MCF 10A (cell line): ENCODE measurements at places on chromosomes 3 and 15. TPM values are rescaled to one million over a fixed set of nuclear protein-coding genes. Genes with fewer than 3 reads are reported as not detected.

Gene MRAS
- 5.2 and 7.0 TPM in 2 replicates for total RNA-seq

Gene NEIL1
- total RNA-seq, result 6.6 and 9.5 TPM in 2 replicates

Gene CEMIP
- total RNA-seq, result 0.14 and 0.44 TPM in 2 replicates

DNA sequence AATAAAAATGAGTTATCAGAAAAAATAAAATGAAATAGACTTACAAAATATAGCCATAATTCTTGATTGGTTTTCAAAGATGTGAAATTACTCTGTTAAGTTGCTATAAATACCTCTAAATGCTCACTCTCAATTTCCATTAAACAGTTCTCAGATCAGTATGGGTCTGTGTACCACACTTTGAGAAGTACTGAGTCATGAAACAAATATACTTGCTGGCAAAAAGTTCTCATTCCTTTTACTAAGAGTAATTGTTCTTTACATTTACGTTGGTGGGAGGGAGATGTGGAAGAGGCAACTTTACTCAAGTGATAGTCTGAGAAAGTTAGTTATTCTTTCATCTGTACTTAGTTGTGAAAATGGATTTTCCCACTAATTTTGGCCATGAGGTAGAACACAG lies 96.3 kb downstream of the ZNF385D start:
- DNase-seq, result peak; percentile 15
- H3K4me1 ChIP-seq, result peaks cover 10% of the 10 kb centered on the region
- H3K27ac ChIP-seq, result peak overlapping the region; percentile 58

DNA sequence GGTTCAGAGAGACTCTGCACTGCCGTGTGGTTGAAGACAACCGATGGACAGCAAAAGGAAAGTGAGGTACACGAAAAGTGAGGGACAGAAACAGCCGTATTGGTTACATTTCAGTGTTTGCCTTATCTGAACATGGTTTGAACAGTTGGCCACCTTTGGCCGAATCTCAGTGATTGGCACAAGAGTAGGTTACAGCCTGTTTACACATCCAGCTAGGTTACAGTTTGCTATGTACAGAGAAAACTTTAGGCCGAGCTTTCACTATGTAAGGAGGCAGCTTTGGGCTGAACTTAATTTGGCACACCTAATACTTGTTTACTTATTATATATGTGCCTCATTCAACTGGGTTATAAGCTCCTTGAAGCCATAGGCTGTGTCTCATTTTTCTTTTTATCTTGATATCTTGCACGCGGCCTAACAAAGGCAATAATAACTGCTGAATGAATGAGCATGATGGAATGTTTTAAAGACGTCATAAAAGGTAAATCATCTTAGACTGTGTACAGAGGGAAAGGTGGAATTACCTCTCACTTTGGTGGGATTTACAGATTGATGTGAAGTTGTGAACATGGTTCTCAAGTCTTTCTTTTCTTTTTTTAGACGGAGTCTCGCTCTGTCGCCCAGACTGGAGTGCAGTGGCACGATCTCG lies 17.2 kb upstream of the GREM1 start:
- H3K4me1 ChIP-seq, result peaks cover 18% of the 10 kb centered on the region
- no peak for DNase-seq
- H3K36me3 ChIP-seq, result peaks cover 7% of the 10 kb centered on the region
- H3K4me3 ChIP-seq, result no peak overlapping the region
- no peaks in the 10 kb centered on the region for H3K27me3 ChIP-seq

DNA sequence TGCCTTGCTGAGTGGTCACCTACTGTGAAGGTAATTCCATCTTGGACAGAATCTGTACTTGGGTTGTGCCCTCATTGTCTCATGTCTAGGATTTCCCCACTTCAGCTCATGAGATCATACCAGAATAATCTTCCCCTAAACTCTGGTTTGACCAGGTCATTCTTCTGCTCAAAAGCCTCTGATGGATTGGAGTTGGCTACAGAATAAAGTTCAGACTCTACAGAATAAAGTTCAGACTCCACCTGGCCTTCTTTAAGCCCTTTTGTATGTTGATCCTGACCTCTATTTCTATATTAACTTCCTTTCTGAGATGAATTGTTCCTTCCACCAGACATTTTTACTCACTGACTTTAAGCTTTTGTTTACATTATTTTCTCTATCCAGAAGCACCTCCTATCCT lies 6.4 kb upstream of the GLCE start:
- no peak for DNase-seq
- H3K4me3 ChIP-seq, result no peak overlapping the region
- H3K4me1 ChIP-seq, result peaks cover 21% of the 10 kb centered on the region
- H3K36me3 ChIP-seq, result no peaks in the 10 kb centered on the region
- no peaks in the 10 kb centered on the region for H3K27me3 ChIP-seq

DNA sequence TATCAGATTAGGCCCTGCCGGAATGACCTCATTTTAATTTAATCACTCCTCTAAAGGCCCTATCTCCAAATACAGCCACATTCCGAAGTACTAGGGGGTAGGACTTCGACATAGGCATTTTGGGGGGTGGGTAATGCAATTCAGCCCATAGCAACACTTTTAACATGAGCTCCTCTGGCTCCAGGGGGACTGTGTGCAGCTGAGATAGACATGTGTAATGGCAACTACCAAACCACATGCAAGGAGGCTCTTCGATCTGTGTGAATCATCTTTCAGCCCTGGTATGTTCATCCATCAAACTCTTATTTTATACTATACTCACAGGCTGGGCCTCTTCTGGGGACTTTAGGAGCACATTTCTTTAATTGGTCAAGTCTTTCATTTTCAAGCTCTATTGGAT lies 57.4 kb upstream of the PPARG start:
- DNase-seq, result no peak
- no peak overlapping the region for H3K4me3 ChIP-seq
- no peaks in the 10 kb centered on the region for H3K27me3 ChIP-seq
- peaks cover 28% of the 10 kb centered on the region for H3K4me1 ChIP-seq

GRCh38 chr3:194876403-194877095 lies 190.9 kb downstream of the FAM43A start:
- no peak for DNase-seq
- H3K4me1 ChIP-seq, result peaks cover 18% of the 10 kb centered on the region
- H3K36me3 ChIP-seq, result peaks cover 6% of the 10 kb centered on the region
- no peak overlapping the region for H3K4me3 ChIP-seq
- H3K27me3 ChIP-seq, result no peaks in the 10 kb centered on the region

- peaks cover 5% of the 10 kb centered on the region for H3K4me1 ChIP-seq
- no peak overlapping the region for H3K27ac ChIP-seq
- no peak overlapping the region for H3K4me3 ChIP-seq
- DNase-seq, result no peak
- H3K36me3 ChIP-seq, result no peaks in the 10 kb centered on the region
Measured at GRCh38 chr15:47715856-47716445, 1.4 kb upstream of the SEMA6D start.

DNA sequence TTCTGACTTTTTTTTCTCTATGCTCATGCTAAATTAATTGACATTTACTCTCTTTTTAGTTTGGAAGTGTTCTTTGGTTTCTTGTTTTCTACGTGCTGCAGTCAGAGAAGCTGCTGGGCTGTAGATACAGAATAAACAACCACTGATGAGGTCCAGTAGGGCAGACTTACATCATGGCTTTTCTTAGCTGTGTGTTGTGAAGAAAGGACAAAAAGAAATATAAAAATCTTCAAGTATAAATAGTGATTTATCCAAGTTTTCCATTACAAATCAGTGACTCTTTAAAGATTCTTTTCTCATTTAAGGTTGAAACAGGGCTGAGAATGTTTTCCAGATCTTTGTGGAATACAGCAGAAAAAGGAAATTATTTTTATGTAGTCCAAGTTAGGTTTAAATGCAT lies 122.2 kb downstream of the CMSS1 start:
- no peaks in the 10 kb centered on the region for H3K27me3 ChIP-seq
- peaks cover 11% of the 10 kb centered on the region for H3K4me1 ChIP-seq
- DNase-seq, result no peak
- no peak overlapping the region for H3K4me3 ChIP-seq
- no peak overlapping the region for H3K27ac ChIP-seq

- H3K4me3 ChIP-seq, result no peak overlapping the region
- H3K27ac ChIP-seq, result peak overlapping the region; percentile 80
- no peaks in the 10 kb centered on the region for H3K27me3 ChIP-seq
Measured at GRCh38 chr3:189941125-189941524, 179.6 kb downstream of the P3H2 start.
